Activated effector memory CD4-positive, alpha-beta T cell treated with Interleukin-2 at 50 U/mL for 16 hours (primary cell): ENCODE measurements at places on chromosomes 7 and 10.

DNA sequence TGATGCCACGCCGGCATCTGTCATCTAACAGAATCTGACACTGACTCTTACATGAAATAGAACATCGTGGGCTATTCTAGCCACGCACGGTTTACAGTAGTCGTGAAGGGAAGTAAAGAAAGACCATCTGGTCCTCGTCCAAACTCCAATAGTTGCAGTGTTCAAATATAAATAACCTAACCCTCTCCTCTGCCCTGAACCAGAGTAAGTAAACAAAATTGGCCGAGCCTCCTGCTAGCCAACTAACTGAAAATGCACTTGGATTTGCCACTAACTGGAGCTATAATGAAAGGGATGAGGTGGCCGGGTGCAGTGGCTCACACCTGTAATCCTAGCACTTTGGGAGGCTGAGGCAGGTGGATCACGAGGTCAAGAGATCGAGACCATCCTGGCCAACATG is 29.5 kb upstream of the ZC3HAV1L start:
- DNase-seq, result no peak

DNA sequence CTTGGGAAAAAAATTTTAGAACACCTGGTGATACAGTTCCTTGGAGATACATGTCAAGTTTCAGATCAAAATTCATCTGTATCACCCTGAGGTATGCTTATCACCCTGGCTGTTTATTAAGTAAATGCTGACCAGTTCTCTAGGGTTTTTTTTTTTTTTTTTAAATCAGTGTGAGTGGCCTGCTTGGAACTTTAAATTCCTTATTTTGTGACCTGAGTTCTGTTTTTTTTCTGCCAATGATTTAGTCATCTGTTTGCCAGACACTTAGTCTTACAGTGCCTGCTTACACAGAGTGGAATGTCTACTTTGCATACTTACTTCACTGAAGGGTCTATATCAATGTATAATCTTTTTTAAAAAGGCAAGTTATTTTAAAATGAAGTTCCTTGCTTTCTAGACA is 1.8 kb downstream of the TSPAN13 start:
- no peak for DNase-seq

- peak; percentile 18 for DNase-seq
Observed at GRCh38 chr7:2417981-2418481, 14.6 kb downstream of the CHST12 start.

DNA sequence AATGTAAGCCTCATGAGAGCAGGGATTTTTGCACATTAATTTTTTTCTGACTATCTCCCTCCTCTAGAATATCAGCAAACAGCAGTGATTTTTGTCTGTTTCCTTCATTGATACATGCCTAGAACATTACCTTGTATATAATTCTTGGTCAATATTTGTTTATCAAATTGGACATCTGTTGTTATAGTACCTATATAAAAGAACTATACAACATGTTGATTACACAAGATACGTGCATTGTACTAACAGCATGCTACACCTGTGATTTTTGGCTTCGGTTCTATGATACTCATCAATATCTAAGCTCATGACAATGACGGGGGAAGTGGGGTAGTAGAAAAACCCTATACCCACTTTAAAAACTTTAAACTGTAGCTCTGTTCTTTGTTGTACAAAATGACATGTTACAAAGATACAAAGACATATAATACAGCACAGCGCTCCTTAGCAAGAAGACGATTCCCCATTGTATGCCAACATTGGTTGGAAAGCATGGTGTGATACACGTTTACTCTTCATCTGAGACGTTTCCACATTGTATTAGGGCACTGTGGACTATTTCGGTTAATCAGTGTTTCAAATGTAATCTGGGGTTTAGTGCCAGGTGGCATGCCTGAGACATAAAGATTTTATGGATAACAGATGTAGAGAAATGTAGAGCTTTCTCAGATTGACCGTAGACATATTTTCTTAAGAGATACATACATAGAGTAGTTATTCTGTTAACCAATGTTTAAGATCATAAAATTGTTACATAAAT is 70.5 kb upstream of the FOXP2 start:
- no peak for DNase-seq

DNA sequence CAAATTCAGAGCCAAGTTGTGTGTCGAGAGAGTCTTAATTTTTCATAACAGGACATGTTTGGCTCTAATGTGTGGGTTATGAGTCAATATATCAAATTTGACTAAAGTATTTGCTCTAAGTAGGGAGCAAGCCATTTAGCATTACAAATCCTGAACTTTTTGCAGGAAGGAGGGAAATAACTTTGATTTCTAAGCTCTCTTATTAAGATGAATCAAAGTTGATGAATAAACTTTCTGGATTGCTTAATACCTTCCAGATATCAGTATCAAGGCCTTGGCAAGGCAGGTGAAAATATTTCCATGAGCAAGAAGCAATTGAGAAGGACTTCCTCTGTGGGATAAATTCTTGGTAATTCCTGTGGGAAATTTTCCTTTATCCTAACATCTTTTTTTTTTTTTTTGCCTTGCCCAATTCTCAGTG is 258.8 kb downstream of the AHR start:
- DNase-seq, result no peak

- DNase-seq, result no peak
Observed at GRCh38 chr10:92124616-92125143, 166.2 kb downstream of the CPEB3 start.

DNA sequence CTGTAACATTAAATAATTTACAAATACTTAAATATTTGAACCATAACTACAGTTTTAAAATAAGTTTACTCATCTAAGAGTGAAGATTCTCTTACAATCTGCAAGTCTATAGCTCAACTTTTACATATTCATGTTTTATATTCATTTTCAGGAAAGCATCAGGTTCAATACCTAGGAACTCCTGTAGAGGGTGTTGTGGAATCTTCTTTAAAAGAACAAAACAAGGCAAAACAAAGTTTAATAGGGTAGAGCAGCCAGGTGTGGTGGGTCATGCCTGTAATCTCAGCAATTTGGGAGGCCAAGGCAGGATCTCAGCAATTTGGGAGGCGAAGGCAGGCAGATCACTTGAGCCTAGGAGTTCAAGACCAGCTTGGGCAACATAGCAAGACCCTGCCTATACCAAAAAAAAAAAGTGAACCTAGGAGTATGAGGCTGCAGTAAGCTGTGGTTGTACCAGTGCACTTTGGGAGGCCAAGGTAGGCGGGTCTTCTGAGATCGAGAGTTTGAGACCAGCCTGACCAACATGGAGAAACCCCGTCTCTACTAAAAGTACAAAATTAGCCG is 45.1 kb downstream of the ST8SIA6 start:
- no peak for DNase-seq

DNA sequence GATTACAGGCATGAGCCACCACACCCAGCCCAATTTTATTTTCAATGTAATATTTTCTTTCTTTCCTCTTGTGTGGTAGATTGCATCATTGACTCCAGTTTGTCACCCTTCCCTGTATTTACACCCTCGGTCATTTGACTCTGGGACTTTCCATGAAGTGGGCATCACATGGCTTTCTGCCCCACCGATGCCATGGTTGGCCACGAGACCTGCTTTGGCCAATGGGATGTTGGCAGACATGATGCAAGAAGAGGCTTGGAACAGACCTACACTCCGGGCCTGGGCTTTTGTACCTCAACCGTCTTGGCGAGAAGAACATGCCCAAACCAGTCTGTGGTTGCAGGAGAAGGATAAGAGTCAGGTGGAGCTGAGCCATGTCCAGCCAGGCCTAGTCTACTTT is 38.8 kb upstream of the CACUL1 start:
- DNase-seq, result no peak

DNA sequence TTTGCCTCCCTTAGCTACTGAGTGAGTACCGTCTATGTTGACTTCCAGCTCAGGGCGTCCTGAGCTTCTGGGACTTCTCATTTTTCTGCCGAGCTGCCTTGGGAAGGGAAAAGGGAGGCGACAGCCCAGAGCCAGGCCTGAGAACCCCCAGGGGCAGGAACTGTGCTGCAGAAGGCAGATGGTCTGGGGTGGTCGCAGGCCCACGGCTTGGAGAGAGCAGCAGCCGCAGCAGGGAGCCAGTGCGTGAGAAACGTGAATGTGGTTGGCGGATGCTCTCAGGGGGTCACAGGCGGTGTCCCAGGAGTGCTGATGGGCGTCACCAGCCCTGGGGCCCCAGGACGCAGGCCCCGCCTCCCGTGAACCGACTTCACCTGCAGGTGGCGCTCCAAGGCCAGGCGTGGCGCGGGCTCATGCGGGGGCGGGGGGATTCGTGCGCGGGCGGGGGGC is 9.2 kb upstream of the PWWP2B start:
- DNase-seq, result peak; percentile 61

DNA sequence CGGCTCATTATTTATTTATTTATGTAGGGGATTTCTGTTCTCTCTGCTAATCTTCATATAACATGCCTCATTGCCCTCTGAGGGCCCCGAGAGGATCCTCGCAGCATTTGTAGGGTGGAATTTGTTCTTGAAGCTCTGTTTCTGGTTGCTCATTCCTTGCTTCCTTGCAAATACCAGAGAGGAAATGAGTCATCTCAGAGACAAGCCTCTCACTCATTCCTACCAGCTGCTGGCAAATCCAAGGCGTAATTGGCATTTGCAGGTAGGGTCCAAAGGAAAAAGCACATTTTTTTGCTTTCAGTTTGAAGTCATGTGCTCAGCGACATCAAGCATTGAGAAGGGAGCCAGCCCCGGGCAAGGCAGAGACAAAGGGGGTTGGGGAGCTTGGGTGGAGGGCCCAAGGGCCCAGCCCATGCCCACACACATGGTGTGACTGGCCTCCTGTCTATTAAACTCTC is 501.6 kb downstream of the GALNT17 start:
- DNase-seq, result no peak

- no peak for DNase-seq
Observed at GRCh38 chr10:79051766-79052165, 17.0 kb upstream of the ZMIZ1 start.

DNA sequence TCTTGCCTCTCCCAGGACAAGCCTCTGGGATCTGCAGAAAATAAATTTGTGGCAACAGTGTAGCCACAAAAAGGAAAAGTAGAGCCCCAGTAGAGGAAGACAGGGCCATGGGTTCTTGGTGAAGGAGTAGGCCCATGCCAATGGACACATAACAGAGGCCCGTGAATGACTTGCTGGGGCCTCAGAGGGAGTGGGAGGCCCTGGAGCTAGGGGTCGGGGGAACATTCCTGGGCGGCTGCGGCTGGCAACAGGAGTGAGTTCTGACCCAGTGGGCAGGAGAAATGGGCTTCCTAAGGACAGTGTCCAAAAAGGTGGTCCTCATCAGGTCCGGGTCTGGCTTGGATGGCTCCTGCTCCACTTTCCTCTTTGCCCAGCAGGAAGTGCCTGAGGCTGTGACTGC is 260.0 kb downstream of the CCSER2 start:
- DNase-seq, result no peak

- no peak for DNase-seq
Observed at GRCh38 chr7:80053124-80053523, 81.5 kb upstream of the GNAI1 start.

GRCh38 chr10:116849248-116850057 is at the start of gene ENO4:
ENO4 (plus strand) TSS chr10:116849499; CDS start chr10:116849567, 68 bp downstream.
- DNase-seq, result no peak

- no peak for DNase-seq
Observed at GRCh38 chr10:12346707-12347106, 2.6 kb upstream of the CAMK1D start.

- DNase-seq, result no peak
Observed at GRCh38 chr10:128943111-128943510, 523.9 kb upstream of the MGMT start.

GRCh38 chr7:22572937-22573336 is 72.9 kb upstream of the STEAP1B start:
- DNase-seq, result no peak

GRCh38 chr10:43013065-43013464 is 63.8 kb upstream of the RET start:
- no peak for DNase-seq

DNA sequence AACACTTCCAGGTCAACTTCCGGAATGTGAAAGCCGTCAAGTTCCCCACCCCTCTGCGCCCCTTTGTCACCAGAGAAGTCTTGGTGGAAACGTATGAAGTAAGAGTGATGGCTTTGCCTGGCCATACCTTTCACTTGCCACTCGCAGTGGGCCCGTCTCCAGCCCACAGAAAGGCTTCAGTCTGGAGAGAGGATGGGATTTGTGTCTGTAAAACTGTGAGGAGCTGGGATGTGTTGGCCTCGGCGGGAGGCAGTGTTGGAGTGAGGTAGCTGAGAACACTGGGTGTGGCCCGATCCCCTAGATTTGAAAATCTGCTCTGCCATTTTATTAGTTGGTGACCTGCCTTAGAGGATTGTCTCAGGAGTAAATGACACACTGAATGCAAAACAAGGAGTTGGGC is 6.4 kb downstream of the ADCK2 start:
- no peak for DNase-seq

DNA sequence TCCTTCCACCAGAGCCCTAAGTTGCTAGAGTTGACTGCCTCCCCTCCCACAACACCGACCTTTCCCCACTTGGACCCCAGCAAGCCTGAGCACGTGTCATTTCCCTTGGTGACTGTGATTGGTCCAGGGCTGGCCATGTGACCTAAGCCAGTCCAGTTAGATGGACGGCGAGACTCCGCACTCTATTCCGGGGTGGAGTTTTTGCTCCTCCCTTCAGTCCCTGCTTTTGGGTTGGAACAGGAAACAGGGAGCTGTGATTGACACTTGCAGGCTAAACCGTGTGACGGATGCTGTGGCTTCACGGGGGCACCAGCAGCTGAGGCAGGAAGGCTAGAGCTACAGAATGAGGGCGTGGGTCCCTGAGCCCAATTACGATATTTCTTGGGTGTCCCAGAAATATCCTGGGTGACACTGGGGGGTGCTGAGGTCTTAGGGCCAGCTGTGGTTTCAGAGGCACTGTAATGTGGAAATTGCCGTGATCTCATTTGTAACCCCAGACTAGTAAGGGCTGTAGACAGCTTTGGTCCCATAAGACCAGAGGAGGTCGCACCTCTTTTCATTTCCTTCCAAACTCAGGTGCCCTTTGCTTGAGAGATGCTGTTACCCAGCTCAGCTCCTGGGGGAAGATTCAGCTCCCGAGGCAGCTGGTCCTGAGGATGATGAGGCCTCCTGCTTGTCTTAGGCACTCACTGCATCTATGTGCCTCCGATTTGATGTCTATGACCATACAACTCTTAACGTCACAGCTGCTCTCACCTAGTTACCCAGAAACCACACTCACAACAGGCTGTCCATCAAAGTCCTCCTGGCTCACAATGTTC is 102.7 kb upstream of the NPTX2 start:
- DNase-seq, result no peak

- no peak for DNase-seq
Observed at GRCh38 chr10:70191161-70191971, 21.1 kb upstream of the SAR1A start.

- DNase-seq, result no peak
Observed at GRCh38 chr10:124563320-124564040, 101.9 kb downstream of the LHPP start.

- DNase-seq, result no peak
Observed at GRCh38 chr7:89607792-89608191, 546.5 kb upstream of the STEAP1 start.

GRCh38 chr7:46539892-46540483 is 618.9 kb upstream of the IGFBP3 start:
- no peak for DNase-seq

GRCh38 chr7:92002720-92003119 is 62.1 kb downstream of the AKAP9 start:
- DNase-seq, result no peak

GRCh38 chr7:107201795-107202450 is 33.1 kb downstream of the HBP1 start:
- DNase-seq, result no peak
